ENCODE measurements at places on chromosomes 4 and X.
A peak's percentile ranks its signal among the peaks of the same experiment; 100 is the strongest.

DNA sequence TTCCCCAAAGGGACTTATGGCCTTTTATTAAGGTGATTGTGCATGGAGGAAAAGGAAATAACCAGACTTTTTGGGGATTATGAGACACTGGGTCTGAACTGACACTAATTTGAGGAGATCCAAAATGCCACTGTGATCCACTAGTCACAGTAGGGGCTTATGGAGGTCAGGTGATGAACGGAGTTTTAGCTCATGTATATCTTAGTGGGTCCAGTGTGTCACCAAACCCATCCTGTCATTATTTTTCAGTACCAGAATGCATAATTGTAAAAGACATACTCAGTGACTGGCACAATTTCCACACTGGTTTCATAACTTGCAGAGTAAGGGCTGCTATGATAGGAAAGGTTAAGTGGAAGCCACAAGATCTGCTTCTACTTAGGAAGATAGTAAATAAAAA lies 131.3 kb downstream of the RTL3 start:
- no peak for DNase-seq

- DNase-seq, result no peak
Measured at GRCh38 chrX:17519358-17519757, 144.4 kb downstream of the NHS start.

- DNase-seq, result no peak
Measured at GRCh38 chr4:7067126-7067451, 775 bp downstream of the GRPEL1 start.

GRCh38 chr4:48223633-48224295 lies 45.9 kb downstream of the TEC start:
- DNase-seq, result no peak

DNA sequence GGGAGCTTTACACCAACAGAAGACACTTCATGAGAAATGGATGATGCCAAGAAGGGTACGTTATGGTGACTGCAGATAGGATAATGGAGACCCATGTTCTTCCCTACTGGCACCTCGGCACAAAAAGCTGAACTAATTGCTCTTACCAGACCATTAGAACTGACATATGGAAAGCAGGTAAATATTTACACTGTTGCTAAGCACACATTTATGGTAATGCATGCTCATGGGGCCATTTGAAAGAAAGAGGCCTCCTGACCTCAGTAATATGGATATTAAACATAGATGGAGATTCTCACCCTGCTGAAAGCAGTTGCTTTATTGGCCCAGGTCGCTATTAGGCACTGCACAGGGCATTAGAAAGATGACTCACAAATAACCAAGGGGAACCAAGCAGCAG lies 1759.6 kb downstream of the C4orf33 start:
- no peak for DNase-seq

- no peak for DNase-seq
Measured at GRCh38 chr4:3436798-3437581, 4.8 kb upstream of the HGFAC start.

DNA sequence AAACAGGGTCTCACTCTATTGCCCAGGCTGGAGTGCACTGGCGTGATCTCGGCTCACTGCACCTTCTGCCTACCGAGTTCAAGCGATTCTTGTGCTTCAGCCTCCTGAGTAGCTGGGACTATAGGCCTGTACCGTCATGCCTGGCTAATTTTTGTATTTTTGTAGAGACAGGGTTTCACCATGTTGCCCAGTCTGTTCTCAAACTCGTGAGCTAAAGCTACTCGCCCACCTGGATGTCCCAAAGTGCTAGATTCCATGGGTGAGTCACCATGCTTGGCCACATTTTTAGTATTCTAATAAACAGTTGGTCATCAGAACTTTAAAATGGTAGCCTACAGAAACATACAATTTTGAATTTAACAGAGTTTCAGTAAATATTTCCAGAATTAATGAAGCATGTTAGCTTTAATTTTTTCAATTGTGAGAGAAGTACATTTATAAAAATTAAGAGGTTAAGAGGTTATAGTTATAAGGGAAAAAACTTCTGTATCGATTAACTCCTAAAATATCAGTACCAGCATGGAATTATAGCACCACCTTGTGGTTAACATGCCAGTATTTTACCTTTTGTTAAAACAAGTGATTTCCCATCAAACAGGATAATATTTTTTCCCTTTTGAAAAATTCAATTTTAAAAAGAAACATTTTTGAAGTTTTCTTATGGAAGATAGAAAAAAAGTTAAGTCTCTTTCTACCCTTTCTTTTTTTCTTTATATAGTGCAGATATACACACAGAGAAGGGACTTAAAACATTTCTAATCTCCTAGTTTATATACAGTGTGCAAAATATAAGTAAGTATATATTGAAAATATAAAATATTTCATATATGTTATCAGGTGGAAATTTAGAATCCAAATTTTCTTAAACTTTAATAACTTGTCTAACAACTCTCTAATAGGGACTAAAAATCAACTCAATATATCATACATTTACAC lies 35.4 kb downstream of the CEP44 start:
- peak; percentile 18 for DNase-seq

DNA sequence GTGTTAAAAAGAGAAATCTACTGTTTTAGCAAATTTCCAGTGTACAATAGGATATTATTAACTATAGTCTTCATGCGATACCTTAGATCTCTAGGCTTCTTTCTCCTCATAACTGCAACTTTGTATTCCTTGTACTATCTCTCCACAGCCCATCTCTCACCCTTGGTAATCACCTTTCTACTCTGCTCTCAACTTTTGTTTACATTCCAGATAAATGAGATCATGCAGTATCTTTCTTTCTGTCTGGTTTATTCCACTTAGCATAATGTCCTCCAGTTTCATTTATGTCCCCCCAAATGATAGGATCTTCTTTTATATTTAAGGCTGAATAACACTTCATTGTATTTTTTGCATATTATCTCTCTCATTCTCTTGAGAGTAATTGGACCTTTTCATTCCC lies 165.5 kb downstream of the HS3ST1 start:
- DNase-seq, result no peak

DNA sequence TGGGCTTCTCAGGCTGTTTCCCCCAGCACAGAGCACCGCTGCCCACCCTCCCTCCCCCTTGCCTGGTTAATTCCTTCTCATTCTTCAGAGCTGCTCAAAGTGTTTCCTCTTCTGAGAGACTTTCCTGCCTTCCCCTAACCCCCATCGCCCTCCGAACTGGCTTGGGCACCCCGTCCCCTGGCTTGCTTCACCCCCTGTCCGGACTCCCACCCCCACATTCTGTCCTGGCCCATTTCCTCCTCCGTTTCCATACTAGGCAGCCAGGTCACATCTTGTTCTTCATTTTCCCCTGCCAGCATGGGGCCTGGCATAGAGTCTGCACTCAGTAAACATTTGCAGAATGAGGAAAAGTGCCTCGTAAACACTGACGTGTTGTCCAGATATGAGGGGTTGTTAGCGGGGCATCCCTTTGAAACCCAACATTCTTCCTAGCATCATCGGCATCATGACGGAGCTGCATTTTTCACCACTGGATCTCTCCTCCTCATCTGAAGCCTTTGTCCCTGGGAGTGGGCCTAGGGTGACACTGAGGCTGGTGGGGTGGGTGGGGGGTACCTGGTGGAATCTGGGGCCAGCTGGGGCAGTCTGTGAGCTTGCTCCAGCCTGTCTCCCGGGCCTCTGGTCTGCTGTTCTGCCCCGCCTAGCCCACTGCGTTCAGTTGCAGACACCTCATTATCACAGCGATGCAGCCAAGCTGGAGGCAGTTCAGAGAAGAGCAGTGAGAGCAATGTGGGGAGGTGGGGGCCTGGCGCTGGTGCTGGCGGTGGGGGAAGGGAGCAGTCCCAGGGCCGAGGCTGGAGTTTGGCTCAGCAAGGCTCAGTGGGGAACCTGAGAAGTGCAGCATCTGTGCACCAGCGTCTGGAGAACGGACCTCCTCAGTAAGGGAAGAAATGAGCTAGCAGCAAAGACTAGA lies 149.4 kb upstream of the PJA1 start:
- DNase-seq, result no peak

- no peak for DNase-seq
Measured at GRCh38 chr4:112916868-112917267, 132.6 kb upstream of the ANK2 start.

DNA sequence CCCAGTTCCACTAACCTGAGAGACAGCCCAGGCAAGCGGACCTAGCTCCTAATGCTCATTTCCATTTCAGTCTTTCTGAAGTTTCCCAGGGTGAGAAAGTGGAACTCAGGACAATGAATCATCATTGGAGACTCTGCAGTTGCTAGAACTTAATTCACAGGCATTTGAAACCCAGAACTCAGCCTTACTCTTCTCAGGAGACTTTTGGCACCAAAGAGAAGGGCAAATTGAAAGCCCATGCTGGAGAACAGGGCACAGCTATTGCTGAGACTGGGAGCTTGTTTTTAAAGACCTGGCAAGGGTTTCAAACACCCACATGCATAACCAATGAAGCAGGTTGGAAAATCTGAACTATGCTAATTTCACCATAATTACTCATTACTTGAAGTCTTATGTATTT lies 36.0 kb downstream of the BST1 start:
- DNase-seq, result no peak

DNA sequence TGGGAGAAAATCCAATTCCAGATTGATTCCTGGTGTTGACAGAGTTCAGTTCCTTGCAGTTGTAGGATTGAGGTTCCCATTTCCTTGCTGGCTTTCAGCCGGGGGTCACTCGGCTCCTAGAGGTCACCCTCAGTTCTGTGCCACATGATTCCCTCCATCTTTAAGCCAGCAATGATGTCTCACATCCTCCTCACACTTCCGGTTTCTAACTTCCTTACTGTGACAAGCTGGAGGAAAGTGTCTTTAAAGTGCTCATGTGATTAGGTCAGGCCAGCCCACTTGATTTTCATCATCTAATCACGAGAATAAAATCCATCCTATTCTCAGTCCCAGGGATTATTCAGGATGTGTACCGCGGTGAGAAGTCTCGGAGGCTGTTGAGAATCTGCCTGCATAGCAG lies 19.4 kb upstream of the SMIM31 start:
- peak; percentile 3 for DNase-seq

DNA sequence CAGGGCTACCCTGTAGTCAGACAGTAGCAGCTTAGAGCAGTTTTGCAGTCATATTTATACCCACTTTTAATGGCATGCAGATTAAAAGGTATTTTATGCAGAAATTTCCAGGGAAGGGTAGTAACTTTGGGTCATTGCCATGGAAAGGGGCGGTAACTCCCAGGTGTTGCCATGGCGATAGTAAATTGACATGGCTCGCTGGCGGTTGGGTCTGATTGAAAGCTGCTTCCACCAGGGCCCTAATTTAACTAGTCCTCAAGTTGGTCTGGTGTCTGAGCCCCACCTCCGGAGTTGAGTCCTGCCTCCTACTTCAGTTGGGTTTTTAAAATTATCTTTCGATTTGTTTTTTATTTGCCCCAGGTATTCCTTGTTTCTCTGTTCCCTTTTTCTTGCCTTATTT lies 70.1 kb downstream of the NAA11 start:
- no peak for DNase-seq

DNA sequence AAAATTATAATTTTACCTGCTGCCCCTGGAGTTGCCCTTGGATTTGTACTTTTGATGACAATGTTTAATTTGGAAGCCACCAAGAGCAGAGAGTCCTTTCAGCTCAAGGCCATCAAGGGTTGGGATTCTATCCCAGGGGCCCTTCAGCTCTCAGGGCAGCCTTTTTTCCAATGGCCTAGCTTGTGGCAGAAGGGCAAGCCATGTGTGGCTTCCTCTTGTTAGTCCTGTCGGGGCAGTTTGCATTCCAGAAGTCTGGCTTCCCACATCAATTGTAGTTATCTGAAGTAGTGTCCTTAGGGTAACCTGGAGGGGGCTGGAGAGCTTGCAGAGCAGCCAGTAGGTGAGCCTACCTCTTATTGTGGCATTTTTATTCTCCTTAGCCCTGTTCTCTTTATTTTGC lies 569.4 kb downstream of the TRAM1L1 start:
- no peak for DNase-seq

GRCh38 chr4:169604131-169604900 lies 8.1 kb downstream of the NEK1 start:
- no peak for DNase-seq

GRCh38 chr4:122577189-122577553 lies 43.7 kb downstream of the IL21 start:
- no peak for DNase-seq

DNA sequence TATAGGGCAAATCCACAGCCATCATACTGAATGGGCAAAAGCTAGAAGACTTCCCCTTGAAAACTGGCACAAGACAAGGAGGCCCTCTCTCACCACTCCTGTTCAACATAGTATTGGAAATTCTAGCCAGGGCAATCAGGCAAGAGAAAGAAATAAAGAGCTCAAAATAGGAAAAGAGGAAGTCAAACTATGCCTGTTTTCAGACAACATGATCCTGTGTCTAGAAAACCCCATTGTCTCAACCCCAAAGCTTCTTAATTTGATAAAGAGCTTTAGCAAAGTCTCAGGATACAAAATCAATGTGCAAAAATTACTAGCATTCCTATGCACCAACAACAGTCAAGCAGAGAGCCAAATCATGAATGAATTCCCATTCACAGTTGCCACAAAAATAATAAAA lies 160.3 kb downstream of the CXXC4 start:
- DNase-seq, result no peak

DNA sequence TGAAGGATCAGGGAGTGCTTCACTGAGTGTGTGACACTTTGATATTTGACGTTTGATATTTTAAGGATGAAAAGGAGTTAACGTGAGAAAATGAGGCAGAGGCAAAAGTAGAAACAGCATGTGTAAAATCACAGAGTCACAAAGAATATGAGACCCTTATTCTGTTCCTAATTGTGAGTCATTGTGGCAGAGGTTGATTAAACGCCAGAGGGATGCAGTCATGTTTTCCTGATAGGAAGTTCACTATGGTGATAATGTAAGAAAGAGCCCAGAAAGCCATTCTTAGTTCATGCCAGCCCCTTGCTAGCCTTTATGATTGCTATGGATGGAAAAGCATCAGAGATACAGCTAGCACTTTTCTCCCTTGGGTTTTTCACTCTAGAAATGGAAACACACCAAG lies 33.5 kb upstream of the IGSF1 start:
- DNase-seq, result no peak

DNA sequence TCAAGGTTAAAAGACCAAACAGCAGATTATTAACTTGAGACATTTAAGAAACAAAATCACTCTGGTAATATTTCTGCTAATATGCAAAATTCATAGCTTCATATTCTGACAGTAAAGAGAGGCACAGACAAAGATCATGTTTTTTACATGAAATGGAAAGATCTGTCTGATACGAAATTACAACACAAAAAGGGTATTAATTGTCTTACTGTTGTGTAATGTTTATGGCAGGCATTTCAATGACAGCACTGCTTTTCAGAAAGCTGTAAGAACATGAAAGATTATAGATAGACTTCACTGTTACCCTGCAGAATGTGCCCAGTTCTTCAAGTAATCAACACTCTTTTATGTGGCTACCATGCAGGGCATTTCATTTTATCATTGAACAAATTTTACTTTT lies 15.4 kb downstream of the DCHS2 start:
- no peak for DNase-seq

- DNase-seq, result peak; percentile 37
Measured at GRCh38 chr4:121950680-121951520, 960 bp downstream of the TRPC3 start.

All from GM06990 (cell line).